Peyer's patch (tissue), 4 donors: ENCODE measurements at places on chromosomes 7 and 10. TPM values are rescaled to one million over a fixed set of nuclear protein-coding genes. Genes with fewer than 3 reads are reported as not detected.

Gene VENTX
- total RNA-seq, result not detected

Gene MRC1
- total RNA-seq, result 8.1 TPM

Gene CLRN3
- 7.4 TPM for total RNA-seq

Gene NPSR1
- total RNA-seq, result not detected

Gene ATOH7
- 2.6 TPM for total RNA-seq

Gene PLXNA4
- total RNA-seq, result 3.5 TPM

Gene PAPSS2
- 28.1 TPM for total RNA-seq

Gene IDI2
- not detected for total RNA-seq

Gene ENO4
- not detected for total RNA-seq

Gene TRPV5
- not detected for total RNA-seq

Gene TMEM270
- not detected for total RNA-seq

Gene ITGA8
- total RNA-seq, result 2.4 TPM

Gene SEMA3D
- 4.5 TPM for total RNA-seq

Gene LLCFC1
- not detected for total RNA-seq

Gene KIF11
- total RNA-seq, result 1.9 TPM

Gene MYL10
- total RNA-seq, result not detected

Gene LRRC61
- total RNA-seq, result 19.3 TPM

Gene MINDY3
- 21.2 TPM for total RNA-seq

Gene LIPK
- not detected for total RNA-seq

Gene MYO3A
- total RNA-seq, result 1.7 TPM

Gene CROT
- 31.7 TPM for total RNA-seq

Gene ZNF789
- total RNA-seq, result 23.8 TPM

Gene ATG9B
- not detected for total RNA-seq

Gene ACSL5
- 1,137 TPM for total RNA-seq

Gene ZNF853
- total RNA-seq, result 2.0 TPM

Gene LIPM
- not detected for total RNA-seq

Gene IRF5
- 21.9 TPM for total RNA-seq

Gene CALY
- not detected for total RNA-seq

Gene CUZD1
- total RNA-seq, result 0.38 TPM

Gene LOXL4
- not detected for total RNA-seq

Gene CDHR1
- total RNA-seq, result 51.2 TPM

Gene PDIA4
- 57.1 TPM for total RNA-seq

Gene INSIG1
- 36.3 TPM for total RNA-seq

Gene VAX1
- not detected for total RNA-seq

Gene ZNF727
- not detected for total RNA-seq

Gene AKR1C1
- 10.0 TPM for total RNA-seq

Gene CHAT
- total RNA-seq, result 3.4 TPM

Gene FAM13C
- total RNA-seq, result 1.8 TPM

Gene SLC26A3
- total RNA-seq, result 339 TPM

Gene MUC12
- 31.8 TPM for total RNA-seq

Gene TEX47
- total RNA-seq, result not detected

Gene PNLIPRP2
- total RNA-seq, result 161 TPM

Gene GJC3
- total RNA-seq, result not detected

Gene GPRIN2
- 6.6 TPM for total RNA-seq

Gene CAMK1D
- 8.4 TPM for total RNA-seq

Gene GPR85
- total RNA-seq, result not detected

Gene LGI1
- not detected for total RNA-seq

Gene PPP1R17
- total RNA-seq, result not detected

Gene HMX2
- total RNA-seq, result not detected

Gene TAS2R41
- not detected for total RNA-seq

Gene HPS6
- 33.4 TPM for total RNA-seq

Gene TMEM236
- total RNA-seq, result 74.4 TPM

Gene AKR1E2
- 59.4 TPM for total RNA-seq

Gene GCK
- total RNA-seq, result not detected

Gene ZNF804B
- total RNA-seq, result not detected

Gene RGR
- total RNA-seq, result 4.0 TPM

Gene KLF14
- total RNA-seq, result not detected

Gene SPDYE2
- not detected for total RNA-seq
